ENCODE measurements at places on chromosomes 3 and 15.
A peak's percentile ranks its signal among the peaks of the same experiment; 100 is the strongest.

GRCh38 chr3:182725372-182726251 is 67.7 kb upstream of the ATP11B start:
- no peak for DNase-seq

DNA sequence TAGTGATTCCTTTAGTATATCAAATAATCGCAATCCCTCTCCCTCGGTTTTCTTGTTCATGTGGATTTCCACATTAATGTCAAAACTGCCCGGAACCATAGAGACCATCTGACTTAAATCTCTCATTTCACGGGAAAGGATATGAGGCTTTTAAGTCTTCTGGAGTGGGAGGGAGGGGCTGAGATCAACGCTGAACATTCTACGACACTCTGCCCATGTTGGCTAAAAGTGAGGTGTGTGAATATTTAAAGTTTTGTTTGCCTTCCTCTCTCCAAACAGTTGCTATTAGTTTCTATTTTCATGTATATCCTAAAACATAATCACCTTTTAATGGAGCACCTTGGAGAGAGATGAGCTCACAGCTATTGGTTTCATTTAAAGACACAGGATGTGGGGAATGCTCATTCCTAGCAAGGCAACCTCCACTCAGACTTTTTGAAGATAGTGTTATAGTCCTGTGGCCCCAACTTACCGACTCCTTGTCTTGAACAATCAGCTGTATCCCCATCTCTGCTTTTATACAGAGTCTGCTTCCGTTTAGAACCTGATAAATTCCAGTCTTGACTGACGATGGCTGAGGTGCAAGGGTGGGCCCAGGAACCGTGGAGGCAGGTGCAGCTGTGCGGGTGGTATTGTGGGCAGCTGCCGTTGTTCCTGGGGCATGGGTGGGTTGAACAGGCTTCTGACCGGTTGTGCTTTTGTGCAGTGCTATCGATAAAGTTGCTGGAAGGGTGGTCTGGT is 9.2 kb downstream of the LAMP3 start:
- no peak for DNase-seq

- DNase-seq = no peak
Observed at GRCh38 chr3:11643201-11643603, 513 bp downstream of the VGLL4 start.

- no peak for DNase-seq
Observed at GRCh38 chr3:38739931-38740330, 76.1 kb downstream of the SCN10A start.

GRCh38 chr3:4813909-4814304 is 165.3 kb upstream of the BHLHE40 start:
- DNase-seq = no peak

DNA sequence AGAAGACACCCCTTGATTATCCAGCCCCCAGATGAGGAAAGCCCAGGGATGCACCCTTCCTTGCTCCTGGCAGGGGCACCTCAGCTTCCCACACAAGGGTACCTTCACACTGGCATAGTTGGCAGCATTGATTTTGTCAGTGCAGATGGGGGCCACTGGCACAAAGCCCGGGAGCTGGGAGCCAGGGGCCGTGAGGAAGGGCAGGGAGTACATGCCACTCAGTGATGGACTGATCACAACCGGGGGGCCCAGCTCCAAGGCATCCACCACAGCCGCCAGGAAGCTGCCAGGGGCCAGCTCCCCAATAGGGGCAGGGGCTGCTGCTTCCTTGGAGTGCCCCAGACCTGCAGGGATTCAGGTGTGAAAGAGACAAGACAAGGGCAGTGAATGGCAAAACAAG is 2.6 kb upstream of the PCBP4 start:
- DNase-seq = no peak

- no peak for DNase-seq
Observed at GRCh38 chr3:24598695-24599470, 104.2 kb upstream of the THRB start.

- DNase-seq = no peak
Observed at GRCh38 chr15:63848879-63849551, 15.3 kb upstream of the HERC1 start.

DNA sequence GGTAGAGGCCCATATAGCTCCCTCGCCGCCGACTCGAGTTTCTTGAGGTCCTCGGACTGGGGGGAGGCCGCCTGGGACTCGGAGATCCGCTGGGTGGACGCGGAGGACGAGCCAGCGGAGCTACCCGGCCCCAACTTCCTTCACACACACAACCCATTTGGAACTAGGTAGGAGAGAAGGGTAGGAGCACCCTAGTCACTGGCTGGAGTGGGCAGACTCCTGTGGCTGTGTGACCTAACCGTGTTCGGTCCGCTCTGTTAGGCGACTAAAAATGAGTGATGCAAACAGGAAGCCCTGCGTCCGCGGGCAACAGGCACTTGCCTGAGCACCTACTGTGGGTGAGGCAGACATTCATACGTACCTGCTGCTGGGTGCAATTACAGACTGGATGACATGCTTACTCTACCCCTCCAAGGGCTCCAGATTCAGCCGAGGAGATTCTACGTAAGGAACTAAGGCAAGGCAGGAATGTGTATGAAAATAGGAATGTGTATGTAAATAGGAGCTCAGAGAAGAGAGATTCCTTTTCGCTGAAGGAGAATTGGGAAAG is 4.6 kb upstream of the SIN3A start:
- peak; percentile 11 for DNase-seq

DNA sequence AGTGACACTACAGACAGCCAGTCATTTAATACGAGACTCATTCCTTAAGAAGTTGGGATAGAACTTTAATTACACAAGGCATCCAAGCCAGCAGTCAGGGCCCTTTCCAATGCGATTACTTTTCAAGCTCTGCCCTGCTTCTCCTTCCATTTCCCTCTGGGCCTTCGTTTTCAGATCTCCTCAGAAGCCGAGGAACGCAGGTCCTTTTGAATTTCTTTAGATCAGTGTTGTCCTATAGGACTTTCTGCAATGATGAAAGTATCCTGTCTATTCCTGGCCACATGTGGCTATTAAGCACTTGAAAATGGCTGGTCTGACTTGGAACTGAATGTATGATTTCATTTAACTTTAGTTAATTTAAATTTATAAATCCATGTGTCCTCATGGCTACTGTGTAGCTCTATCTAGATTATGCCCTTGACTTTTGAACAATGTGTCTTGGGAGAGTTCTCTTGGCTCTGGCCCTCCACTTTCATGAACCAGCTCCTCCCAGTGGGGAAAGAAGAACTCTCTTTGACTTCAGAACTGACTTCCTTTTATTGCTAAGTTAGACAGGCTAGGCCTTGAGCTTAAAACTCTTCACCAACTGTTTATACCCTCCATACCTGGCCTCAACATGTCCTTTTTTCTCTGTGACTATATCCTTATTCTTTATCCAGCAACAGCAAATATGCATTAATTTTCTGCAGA is 22.6 kb downstream of the TGFBR2 start:
- DNase-seq = no peak

GRCh38 chr3:51995346-51996163 is at the start of gene RPL29:
RPL29 (minus strand) TSS chr3:51995895; CDS start chr3:51995461, 434 bp downstream.
- peak; percentile 80 for DNase-seq

- no peak for DNase-seq
Observed at GRCh38 chr3:196141052-196141865, 59.4 kb upstream of the TFRC start.

- no peak for DNase-seq
Observed at GRCh38 chr3:24294150-24294549, 200.5 kb downstream of the THRB start.

DNA sequence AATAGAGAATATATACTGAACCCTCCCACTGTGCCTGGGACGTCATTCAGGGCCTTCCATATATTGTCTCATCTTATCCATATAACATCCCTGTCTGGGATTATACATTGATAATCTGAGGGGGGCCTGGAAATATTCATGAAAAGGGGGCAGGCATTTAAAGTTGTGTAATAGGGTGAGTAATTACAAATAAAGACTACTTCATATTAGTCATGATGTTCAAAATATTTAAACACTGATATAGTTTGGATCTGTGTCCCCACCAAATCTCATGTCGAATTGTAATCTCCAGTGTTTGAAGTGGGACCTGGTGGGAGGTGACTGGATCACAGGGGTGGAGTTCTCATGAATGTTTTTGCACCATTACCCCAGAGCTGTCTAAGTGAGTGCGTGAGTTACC is 97.8 kb downstream of the AQP9 start:
- no peak for DNase-seq

DNA sequence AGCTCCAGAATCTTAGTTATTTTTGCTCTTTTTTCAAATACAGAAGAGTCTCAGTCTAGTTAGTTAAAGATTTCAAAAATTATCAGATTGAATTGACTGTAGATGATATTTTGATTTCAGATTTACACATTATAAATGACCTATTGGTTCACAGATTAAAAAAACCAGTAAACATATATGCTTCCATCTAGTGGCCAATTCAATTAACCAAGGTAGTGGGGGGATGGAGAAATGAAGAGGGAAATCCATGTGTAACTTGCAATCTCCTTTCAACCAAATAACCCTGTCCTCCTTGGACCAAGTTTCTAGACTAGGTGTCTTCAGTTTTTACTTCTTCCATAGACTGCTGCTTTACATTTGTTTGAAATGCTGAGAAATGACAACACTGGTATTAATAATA is 789.8 kb downstream of the ROBO1 start:
- DNase-seq = no peak

DNA sequence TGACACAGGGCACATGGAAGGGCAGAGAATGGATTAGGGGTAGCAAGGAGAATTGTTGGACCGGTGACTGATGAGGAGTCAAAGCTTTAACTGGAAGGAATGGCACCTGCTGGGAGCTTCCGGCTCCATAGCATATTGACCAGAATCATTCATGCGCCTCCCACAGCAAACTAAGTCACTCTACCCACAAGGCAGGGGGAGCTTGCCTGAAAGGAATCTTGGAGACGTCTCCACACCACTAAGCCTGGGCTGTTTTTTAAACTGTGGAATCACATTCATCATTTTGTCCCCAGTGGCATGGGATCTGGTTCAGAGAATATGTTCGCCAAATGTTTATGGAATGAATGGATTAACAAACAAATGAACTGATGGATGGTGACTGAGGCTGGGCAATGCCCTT is 57.0 kb upstream of the ITGA11 start:
- DNase-seq = no peak

GRCh38 chr3:136114421-136114820 is 81.7 kb downstream of the MSL2 start:
- DNase-seq = no peak

- no peak for DNase-seq
Observed at GRCh38 chr3:159326998-159327397, 525.1 kb downstream of the MFSD1 start.

All from activated T-helper 1 cell treated with anti-CD3 and anti-CD28 coated beads, Interleukin-2, amount 50 U/mL, for 16 hours (primary cell).